ENCODE measurements at places on chromosomes 1 and 21.

DNA sequence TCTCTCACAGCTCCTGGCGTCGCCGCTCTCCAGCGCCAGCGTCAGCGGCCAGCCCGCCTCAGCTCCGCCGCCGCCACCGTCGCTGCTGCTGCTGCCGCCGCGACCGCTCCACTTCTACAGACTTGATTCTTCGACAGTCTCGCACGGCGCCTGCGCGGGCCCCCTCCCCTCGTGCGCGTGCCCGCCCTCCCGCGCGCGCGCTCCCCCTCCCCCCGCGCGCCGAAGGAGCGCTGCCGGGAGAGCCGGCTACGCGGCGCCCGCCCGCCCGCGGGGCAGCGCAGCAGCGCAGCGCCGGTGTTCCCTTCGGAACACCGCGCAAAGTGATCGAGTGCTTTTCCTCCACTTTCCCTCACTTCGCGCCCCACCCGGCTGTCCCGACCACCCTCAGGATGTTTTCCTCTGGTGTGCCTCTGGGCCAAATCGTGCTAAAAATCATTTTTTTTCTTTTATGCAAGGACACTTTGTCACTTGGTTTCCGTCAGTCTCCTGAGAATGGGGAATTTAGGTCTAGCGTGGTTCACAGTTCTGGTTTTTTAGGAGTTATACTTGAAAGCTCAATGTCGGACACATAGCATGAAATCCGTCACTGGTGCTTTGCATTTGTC lies at the start of gene IRF2BP2:
Gene IRF2BP2 (minus strand): TSS at position 118 of the 605 bp plus-strand sequence. CDS start 684 bp downstream, outside the sequence.
- peak; percentile 70 for DNase-seq

DNA sequence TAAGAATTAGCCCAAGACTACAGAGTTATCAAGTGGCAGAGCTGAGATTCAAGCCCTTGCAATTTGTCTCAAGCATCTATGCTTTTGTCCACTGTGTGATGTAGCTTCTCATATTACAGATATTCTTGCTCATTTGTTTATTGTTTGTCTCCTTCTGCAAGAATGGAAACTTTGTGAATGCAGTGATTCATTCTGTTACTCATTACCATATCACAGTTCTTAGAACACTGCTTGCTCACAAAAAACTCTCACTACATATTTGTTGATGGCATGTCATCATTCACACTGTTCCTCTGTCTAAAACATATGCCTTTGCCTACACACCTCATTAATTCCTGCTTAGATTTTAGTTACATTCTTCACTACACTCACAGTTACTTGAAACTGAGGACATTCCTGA lies 1198.9 kb downstream of the PLA2G4A start:
- DNase-seq: no peak

GRCh38 chr1:235930543-235930942 lies 63.8 kb upstream of the LYST start:
- DNase-seq: no peak

- DNase-seq: no peak
Observed at GRCh38 chr1:163974120-163974519, 584.9 kb upstream of the PBX1 start.

- DNase-seq: no peak
Observed at GRCh38 chr1:205716371-205717132, 33.4 kb downstream of the NUCKS1 start.

GRCh38 chr1:100377590-100378361 lies 25.5 kb downstream of the CDC14A start:
- no peak for DNase-seq

DNA sequence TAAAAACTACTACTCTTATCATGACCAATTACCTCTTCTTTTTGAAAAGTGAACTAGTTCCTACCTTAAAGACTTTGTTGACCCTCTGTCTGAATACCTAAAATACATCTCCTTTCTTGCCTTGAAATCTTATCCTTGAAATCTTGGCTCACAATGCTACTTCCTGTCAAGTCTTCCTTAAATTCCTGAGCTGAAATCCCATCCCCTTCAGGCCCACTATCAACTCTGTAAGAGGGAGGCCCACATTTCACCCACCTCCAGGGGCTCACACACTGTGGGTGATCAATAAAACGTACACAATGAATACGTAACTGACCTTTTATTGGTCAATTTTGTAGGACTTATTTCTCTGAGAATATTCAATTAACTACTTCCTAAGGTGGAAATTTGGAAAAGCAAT lies 88.0 kb downstream of the APP start:
- no peak for DNase-seq

GRCh38 chr1:212669600-212669999 lies 30.0 kb downstream of the BATF3 start:
- no peak for DNase-seq

DNA sequence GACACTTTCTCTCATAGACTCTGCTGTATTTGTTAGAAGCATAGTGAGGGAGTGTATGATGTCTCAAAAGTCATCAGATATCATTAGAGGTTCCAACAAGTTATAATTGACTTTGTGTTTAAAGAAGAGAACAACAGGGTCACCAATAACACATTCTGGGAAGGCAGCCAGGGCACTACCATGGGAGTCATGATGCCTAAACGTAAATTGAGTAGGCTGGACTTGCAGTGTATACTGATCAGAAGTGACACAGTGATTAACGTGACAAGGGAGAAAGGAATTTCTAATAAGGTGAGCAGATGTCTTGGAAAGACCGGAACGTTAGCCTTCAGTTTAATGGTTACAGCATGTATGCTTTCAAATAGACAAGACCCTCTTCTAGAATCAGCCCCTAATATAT lies 973.2 kb downstream of the NCAM2 start:
- no peak for DNase-seq

GRCh38 chr1:26984291-26984690 lies 9.2 kb upstream of the TRNP1 start:
- DNase-seq: no peak

- DNase-seq: no peak
Observed at GRCh38 chr1:160308451-160309184, 23.7 kb upstream of the PEX19 start.

DNA sequence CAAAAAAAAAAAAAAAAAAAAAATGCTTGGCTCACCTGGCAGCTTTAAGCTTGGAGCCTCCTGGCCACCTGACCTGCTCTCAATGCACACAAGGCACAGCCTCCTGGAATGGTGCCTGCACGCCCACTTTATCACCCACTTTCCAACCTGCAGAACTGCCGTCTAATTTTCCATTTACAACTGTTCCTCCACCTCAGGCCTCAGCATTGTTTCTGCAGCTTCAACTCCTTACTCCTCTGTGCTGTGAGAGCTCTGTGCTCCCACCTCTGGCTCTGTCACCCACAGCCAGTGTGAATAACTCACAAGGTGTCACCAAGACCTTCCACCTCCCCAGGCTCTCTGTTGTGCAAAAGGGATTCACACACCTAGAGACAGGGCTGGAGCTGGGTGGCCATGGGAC lies 38.7 kb upstream of the GPR157 start:
- no peak for DNase-seq

DNA sequence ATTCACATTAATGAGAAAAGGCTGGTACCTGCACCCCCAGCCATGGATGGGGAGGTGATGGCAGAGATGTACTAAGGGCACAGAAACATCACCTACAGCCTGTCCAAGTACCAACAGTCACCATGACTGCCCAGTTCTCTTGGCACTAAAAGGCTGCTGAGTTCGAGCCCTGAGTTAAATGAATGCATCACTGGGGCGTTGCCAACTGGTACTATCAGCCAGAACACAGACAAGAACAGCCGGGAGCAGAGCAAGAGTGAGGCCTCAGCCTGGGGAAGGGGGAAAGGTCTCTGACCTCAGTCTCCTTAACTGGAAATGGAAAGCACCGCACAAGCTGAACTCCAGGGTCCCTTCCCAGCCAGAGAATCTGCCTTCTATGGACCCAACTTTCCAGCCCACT lies 60.5 kb downstream of the GLIS1 start:
- DNase-seq: no peak

GRCh38 chr1:23452011-23452411 lies 27.5 kb upstream of the TCEA3 start:
- DNase-seq: peak; percentile 6

- DNase-seq: no peak
Observed at GRCh38 chr1:150160964-150161621, 11.4 kb downstream of the PLEKHO1 start.

GRCh38 chr1:68442006-68442405 lies 7.7 kb downstream of the RPE65 start:
- no peak for DNase-seq

DNA sequence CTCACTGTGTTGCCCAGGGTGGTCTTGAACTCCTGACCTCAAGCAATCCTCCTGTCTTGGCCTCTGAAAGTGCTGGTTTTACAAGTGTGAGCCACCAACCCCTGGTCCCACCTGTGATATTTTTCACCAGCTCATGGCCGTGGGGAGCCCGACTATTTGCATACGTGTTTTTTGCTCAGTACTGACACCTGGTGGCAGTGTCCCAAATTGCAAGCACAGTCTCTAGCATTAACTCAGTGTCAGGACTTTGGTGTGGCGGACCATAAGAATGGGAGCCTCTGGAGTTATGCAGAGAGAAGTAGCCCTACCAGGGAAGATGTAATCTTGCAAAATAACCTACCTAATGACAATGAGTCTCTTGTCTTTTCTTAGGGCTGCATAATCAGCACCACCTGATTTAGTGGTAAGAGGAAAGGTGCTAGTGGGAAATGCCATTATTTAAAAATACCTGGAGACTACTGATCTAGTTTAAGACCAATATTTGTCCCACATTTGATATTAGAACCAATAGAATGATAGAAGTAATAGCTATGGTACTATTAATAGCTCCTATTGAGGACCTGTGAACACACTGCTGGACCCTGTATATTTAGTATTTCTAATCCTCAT lies 305.4 kb downstream of the DISC1 start:
- peak; percentile 20 for DNase-seq

DNA sequence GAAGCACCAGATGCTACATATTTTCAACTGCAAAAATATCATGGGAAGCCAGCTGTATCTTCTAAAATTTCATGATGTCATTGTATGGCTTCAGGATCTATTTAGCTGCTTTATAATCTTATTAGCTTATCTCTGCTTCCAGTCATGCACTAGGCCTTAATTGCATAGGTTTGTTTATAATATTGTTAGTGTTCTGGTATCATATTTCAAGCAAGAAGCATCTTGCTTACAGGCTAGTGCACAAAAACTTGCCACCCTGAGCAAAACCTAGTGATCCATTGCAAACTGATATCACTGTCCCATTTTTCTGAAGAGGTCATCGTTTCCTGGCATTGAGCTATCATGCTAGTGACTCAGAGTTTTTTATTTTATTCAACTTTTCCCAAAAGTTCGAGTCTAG lies 15.7 kb upstream of the NRIP1 start:
- DNase-seq: no peak

- no peak for DNase-seq
Observed at GRCh38 chr1:33275195-33275594, 18.9 kb downstream of the ZNF362 start.

DNA sequence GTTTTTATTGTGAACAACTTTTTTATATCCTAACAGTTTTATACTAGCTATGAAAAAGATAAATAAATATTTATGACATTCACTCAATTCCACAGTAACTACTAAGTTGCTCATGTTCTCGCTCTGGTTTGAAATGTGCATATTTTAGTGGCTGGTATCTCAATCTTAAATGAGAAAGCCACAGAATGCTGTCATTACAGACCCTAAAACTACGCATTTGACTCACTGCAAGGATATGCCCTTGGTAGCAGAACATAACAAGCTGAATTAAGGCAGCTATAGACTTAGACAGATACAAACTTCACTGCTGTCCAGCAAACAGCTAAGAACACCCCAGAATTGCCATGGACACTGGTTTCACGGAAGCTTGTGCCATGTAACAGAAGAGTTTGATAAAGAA lies 19.0 kb downstream of the DAB1 start:
- no peak for DNase-seq

DNA sequence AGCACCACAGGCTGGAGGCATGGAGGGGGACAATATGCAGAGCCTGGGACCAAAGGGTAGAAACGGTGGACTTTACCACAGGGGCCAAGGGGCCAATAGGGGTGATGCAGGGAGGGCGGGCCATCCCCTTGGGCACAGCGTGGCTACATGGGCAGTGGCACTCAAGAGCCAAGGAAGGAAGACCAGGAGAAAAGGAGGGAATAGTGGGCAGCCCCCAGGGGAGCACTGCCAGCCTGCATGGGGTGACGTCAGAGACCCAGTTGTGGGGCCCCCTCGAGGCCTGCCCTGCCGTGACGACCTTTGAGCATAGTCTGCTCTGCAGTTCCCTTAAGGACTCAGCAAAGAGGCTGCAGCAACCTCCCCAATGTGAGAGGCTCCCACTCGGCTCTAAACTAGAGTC lies 95.5 kb upstream of the TMPRSS2 start:
- no peak for DNase-seq
